ENCODE measurements at places on chromosomes 1 and 21.
A peak's percentile ranks its signal among the peaks of the same experiment; 100 is the strongest.

DNA sequence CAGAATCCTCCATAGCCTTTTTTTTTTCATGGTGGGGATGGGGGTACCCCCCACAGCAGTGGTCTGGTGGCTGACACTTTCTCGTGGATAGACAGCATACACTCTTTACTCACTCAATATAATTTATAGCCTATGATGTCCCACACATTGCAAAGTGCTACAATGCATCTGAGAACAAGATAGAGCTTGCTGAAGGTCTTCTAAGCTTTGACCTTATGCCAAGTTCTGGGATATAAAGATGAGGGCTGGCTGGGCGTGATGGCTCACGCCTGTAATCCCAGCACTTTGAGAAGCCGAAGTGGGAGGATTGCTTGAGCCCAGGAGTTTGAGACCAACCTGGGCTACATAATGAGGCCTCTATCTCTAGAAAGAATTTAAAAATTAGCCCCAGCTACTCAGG lies 78.0 kb downstream of the MPZL1 start:
- no peak for DNase-seq

- no peak for DNase-seq
These were observed 132.3 kb downstream of the GABPA start for GRCh38 chr21:25867061-25867460.

- no peak for DNase-seq
These were observed 30.3 kb downstream of the UBASH3A start for GRCh38 chr21:42433946-42434551.

GRCh38 chr1:11286735-11287410 lies 13.9 kb downstream of the UBIAD1 start:
- DNase-seq, result peak; percentile 78

GRCh38 chr1:226344441-226345259 lies 35.7 kb upstream of the LIN9 start:
- DNase-seq, result no peak

GRCh38 chr1:241839369-241839979 lies 8.5 kb upstream of the EXO1 start:
- DNase-seq, result no peak

GRCh38 chr1:224300346-224300745 lies 29.6 kb downstream of the NVL start:
- peak; percentile 87 for DNase-seq

DNA sequence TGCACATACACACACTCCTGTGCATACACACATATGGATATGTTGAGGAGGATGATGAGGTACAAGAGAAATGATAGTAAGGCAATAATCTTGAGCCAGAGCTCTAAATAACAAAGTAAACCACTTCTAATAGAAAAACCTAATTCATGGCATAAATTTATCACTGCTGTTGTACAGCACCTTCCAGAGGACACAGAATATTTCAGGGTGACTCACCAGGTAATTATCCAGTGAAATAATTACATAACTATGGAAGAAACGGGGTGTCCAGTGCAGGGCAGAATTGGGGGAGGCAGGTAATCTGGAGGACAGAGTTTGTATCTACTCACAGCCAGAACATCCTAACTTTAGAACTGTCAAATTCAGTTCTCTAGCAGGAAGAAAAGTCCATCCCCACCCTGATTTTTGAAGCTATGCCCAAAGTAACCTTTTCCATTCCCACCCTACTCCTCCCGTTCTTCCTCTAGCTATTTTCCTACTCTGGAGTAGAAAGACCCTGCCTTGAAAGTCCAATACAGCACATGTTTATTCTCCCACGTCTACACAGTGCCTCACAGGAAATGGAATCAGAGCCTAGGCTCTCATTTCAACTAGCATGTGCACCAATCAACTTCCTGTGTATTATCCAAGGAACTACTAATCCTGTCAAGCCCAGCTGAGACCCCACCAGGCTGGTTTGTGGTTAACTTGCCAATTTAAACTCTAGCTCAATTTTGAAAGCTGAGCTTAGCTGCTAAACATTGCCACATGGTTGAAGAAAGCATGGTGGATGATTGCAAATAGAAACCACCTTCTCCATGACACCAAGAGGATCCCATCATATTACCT lies 96.6 kb downstream of the PTPN14 start:
- DNase-seq, result peak; percentile 88

DNA sequence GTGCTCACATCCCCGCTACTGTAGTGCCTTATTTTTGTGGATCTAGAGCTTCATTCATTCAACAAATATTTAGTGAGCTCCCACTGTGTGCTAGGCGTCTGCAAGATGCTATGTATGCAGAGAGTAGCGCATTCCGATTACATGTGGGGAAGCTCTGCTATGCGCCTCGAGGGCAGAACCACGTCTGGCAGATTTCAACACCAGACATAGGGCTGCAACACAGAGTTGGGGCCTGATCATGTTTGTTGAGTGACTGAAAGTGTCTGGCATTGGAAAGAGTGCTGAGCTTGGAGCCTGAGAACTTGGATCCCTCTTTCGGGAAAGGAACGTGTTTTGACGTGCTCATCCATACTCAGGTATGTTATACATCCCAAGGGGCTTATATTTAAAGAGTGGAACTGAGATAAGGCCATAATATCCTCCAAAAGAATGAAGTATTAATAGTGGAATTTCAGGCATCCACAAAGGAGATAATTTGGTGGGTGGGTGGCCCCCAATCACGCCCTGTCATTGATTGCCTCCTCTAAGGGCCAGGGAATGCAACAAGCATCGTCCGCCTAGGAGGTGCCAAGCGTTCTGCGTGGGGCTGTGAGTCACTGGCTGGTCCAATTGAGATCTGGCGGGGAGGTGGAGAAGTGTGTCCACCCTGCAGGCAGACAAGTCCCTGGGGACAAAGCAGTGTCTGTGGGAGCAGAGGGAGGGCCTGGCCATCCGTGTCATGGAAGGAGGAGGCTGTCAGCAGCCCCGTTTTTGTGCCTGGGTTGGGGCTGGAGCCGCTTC lies 62.8 kb upstream of the ZBTB40 start:
- peak; percentile 40 for DNase-seq

DNA sequence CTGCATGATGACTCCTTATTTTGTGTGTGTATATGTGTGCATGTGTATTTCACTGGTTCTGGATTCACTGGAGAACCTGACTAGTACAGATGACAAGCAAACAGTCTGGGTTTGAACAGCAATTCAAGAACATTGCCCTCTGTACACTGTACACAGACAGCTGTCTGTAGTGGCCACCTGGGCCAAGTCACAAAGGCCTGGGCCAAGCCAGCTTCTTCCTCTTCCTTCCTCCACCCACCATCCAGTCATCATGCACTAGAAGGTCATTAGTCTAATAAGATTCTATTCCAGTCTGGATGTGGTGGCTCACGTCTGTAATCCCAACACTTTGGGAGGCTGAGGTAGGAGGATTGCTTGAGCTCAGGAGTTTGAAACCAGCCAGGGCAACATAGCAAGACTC lies 155.9 kb downstream of the ELAVL4 start:
- no peak for DNase-seq

- no peak for DNase-seq
These were observed 68.8 kb downstream of the SMYD2 start for GRCh38 chr1:214349781-214350180.

DNA sequence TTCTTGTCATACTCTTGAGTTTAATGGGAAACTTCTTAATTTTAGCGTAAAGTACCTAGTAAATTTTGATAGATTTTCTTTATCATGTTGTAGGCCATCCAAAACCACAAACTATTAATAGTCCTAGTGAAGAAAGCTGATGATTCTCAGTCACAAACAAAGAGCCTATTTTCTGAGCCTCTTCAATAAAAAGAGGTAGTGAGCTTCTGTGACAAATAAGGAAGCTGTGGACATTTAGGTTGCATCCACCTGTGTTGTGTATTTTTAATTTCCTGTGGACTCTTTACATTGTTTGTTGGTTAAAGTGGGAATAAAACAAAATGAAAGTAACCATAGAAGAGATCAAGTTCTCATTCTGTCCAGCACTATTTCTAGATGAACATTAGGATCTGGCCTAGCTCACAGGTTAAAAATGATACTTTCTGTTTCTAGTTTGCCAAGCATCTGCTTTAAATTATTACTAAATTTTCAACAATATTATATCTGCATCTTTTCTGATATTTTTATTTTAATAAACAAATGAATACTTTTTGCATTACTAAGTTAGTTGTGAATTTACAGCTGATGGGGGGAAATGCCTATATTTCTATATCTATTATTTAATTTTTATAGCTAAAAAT lies 702.2 kb upstream of the ADGRL4 start:
- DNase-seq, result peak; percentile 7

DNA sequence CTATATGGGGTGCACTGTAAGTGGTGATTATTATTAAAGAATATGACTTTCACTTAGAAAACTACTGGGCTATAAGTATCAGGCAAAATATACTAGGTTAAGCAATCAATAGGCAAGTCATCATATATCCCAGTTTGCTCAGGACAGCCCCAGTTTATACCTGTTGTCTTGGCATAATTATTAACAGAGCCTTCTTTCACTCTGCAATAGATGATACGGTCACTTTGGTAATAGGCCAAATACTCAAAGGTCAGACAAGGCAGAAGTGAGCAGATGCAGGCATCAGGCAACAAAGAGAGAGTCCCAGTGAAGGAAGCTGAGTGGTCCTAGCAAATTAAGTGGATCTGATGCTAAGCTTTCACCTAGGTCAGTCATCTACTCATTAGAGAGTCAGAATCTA lies 599.9 kb downstream of the LMO4 start:
- no peak for DNase-seq

All from fibroblast of mammary gland (primary cell).